Endodermal cell (in vitro differentiated cells): ENCODE measurements at places on chromosomes 5 and 9. TPM values are rescaled to one million over a fixed set of nuclear protein-coding genes. Genes with fewer than 3 reads are reported as not detected.
A peak's percentile ranks its signal among the peaks of the same experiment; 100 is the strongest.

DNA sequence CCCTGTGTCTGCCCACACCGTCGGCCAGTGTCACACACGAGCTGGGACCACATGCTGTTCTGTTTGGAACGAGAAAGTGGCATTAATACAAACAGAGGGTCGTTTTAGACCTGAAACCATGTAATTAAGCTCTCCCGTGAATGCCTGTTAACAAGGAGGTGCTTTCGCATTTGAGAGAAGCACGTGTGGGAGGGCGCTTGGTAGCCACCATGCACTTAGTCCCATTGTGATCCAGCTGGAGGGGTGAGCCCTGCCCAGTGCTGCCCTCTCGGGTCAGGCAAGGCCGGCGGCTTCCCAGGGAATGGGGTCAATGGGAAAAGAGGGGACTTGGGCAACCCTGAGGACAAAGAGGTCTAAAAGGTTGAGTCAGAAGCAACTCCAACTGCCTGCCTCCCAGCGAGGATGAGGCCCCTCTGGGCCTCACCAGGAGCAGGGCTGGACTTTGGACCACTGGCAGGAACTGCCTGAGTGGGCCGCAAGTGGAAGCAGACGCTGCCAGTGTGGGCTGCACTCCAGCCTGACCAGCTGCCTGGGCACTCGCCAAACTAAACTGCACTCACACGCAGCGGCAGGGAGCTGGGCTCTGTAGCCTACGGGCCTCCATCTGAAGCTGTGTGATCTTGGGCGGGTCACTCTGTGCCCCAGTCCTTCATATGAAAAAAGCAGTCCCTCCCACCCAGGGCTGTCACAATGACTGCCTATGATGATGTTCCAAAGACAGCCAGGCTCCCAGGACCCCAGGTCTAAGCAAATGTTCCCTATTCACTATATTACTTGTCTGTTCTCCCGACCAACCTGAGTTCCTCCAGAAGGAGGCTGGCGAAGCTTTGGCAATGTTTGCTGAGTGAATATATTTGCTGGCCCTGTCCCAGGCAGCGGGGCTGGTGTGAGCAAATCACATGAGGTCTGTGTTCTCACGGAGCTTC lies 195.7 kb downstream of the CDK5RAP2 start:
- DNase-seq: no peak

SLC36A3 gene
- not detected in 2 replicates for total RNA-seq

ARID3C gene
- total RNA-seq: 0.63 to 1.1 TPM (median 0.80 TPM) in 3 replicates

DNA sequence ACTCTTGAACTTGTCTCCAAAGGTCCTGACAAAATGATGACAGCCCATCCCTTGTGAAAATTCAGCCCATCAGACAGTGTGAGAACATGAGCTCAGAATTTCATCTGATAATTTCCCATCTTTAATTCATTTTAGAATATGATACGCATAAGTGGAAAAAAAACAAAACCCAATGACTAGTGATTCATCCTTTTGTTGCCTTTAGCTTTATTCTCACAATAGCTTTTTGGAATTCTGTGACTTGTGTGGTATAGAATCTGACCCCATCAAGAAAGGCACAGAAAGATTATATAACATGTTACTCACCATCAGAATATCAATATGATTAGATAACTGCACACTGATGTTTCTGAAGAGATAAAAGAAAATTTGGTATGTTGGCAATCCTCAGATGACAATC lies 16.1 kb upstream of the TMED7 start:
- no peak for DNase-seq

DNA sequence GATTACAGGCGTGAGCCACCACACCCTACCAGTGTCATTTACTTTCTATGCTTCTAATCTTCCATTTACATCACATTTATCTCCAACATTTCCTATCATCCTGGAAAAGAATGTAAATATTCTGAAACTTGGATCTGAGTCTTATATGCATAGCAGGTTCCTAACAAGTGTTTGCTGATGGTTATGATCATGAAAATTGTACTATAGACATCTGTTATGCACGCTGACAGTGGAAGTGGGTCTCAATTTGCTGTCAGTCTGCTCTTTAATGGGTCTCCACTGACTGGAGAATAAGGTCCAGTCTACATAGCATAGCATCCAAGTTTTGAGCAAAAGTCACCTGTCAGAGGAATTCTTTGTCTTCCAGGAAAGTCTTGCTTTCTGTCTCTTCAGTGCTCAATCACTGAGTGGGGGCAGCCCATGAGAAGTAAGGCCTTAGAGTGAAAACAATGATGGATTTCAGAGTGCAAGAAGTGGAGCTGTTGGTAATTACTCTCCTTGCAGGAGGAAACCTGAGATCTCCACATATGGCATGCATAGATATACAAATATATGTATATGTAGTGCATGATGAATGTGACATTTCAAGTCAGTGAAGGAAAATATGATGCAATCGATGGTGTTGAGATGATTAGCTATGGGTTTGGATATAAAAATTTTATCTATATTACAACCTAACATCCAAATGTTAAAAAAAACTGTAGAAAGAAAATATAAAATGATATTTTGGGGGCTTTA lies 29.2 kb upstream of the MSANTD3 start:
- DNase-seq: no peak

- DNase-seq: no peak
Observed at GRCh38 chr5:93092349-93093105, 488.5 kb downstream of the NR2F1-AS1 start.

DNA sequence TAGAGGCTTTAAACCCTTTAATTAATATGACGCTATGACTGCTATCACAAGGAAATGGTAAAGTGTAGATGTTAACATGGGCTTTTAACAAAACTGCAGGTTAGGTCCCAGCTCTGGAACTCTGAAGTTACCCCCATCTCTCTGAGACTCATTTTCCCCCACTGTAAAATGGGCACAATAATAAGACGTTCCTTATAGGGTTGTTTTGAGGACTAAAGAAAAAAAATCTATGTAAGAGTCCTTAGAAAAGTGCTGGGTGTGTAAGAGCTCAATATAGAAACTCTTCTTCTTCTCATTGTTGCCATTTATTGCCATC lies 45.8 kb upstream of the STK32A start:
- DNase-seq: no peak

DNA sequence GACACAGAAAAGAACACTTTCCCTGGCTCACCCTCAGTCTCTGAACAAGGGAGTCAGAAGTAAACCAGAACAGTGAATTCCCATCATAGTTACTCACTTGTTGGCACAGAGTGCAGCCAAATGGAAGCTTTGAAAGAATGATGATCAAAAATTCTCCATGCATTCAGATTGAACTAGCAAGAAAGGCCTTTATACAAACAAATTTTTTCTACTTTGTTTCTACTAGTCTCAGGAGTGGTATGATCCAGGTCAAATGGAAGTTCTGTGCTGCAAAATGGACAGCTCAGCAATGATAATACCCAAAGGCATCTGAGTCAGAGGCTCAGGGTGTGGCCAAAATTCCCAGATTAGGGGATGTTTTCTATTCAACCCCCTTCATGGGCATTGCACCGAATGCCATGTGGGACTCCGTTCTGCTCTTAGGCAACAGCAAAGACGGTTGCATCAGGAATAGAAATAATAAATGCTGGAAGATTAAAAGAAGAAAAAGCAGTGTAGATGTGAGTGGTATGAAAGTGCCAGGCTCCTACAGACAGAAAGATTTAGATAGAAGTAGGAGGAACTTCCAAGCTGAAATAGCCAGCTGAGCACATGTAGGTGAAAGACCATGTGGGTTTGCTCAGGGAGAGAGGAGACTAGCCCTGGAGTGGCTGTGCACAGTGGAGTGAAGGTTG lies 24.0 kb upstream of the ASPN start:
- DNase-seq: no peak

- peak; percentile 33 for DNase-seq
Observed at GRCh38 chr9:134968823-134969090, 51.0 kb upstream of the FCN1 start.

GRCh38 chr9:72315510-72316311 lies 49.3 kb downstream of the ZFAND5 start:
- peak; percentile 82 for DNase-seq

TRIM7 gene
- total RNA-seq: 0.77 TPM in 1 of 3 replicates, not detected in the others

PCDHB13 gene
- 2.9 and 3.3 TPM in 2 replicates for total RNA-seq

DNA sequence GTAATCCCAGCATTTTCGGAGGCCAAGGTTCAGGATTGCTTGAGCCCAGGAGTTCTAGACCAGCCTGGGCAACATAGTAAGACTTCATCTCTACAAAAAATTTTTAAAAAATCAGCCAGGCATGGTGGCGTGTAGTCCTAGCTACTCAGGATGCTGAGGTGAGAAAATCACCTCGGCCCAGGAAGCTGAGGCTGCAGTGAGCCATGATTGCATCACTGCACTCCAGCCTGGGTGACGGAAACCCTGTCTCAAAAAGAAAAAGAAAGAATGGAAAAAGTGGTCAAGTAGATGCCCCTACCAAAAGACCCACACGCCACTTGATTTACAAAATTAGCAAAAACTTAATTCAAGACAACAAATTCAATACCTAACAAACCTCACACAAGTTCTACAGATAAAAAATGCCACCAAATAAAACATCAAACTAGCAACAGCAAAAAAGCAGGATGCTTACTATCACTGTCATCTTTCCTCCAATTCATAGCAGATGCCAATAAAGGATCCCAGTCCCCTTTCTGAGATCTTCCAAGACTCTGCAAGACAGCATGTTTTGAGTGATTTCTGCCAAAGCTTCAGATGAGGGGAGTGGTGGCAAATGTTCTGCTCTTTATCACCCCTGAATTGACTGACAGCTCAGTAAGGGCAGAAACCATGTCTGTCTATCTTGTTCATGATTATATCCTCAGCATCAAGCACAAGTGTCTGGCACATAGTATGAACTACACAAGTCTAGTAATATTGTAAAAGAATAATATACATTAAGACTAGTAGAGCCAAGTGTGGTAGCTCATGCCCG lies 34.2 kb upstream of the TESK1 start:
- DNase-seq: no peak

DNA sequence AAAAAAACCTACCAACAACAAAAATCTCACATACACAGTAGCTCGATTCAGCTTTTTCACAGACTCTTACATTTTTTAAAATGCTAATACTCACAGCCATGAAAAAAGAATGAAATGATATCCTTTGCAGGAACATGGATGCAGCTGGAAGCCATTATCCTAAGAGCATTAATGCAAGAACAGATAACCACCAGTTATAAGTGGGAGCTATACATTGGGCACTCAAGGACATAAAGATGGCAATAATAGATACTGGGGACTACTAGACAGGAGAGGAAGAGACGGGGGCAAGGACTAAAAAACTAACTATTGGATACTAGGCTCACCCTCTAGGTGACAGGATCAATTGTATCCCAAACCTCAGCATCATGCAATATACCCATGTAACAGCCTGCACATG lies 90.3 kb upstream of the CCNH start:
- no peak for DNase-seq

FOXD4L5 gene
- total RNA-seq: 0.15 TPM in 1 of 3 replicates, not detected in the others

- no peak for DNase-seq
Observed at GRCh38 chr9:94757158-94757557, 30.7 kb downstream of the AOPEP start.

- DNase-seq: no peak
Observed at GRCh38 chr9:37732086-37732741, 21.4 kb upstream of the TRMT10B start.

C9 gene
- total RNA-seq: 0.45 TPM in 1 of 3 replicates, not detected in the others

GRCh38 chr5:90807496-90807895 lies 248.9 kb downstream of the ADGRV1 start:
- DNase-seq: no peak

GDF9 gene
- 0.33 to 0.96 TPM in 2 of 3 replicates, not detected in the other for total RNA-seq

- DNase-seq: no peak
Observed at GRCh38 chr5:42768106-42768504, 11.5 kb downstream of the CCDC152 start.
